ENCODE measurements at places on chromosomes 5 and 9.

DNA sequence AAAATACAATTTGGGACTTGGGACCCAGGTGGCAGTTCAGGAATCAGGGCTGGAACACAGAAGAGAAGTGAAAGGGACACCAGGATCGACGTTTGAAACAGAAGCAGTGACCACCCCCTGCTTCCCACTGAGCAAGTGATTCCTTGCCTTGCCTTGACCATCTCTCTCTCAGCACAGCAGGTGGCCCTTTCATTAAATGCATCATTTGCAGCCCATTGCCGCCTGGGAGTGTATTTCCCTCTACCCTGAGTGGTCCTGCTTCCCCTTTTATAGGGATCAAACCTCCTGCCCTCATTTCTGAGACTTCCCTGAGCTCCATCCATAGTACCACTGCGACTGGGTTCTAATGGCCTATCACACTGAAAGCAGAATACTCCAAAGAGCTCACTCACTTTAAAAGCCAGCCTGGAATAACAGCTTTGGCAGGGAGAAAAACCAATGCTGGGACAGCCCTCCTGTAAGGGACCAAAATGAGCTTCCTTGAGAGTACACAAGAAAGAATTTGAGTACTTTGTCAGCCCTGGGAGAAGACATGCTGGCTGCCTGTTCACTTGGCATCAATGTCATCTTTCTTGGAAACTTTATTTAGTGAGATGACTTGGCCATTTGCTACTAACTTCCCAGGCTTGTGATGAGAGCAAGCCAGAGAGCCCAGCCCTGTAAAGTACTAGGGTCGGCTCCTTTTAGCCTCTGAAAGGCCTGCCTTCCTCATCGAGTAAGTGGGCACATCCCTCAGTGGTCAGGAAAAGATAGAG, 149.7 kb downstream of the SLIT3 start:
- no peak for DNase-seq

DNA sequence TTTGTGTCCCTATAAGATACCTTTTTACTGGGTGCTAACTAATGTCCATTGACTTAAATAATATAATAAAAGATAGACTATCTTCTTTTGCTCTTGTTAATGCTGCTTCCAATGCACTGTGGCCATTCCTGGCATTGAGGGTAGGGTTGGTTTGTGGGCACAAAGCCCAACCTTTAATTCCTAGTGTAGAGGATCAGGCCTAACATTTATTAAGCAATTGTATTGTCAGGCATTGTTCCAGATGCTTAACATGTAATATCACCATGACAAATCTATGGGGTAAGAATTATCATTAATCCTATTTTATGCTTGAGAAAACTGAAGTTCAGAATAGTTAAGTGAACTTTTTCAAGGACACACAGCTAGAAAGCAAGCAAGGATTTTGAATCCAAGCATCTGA, 60.4 kb upstream of the GPBP1 start:
- no peak for DNase-seq

GRCh38 chr5:135565725-135566421, 12.9 kb downstream of the CXCL14 start:
- peak; percentile 36 for DNase-seq

GRCh38 chr5:158922816-158923215, 176.9 kb downstream of the EBF1 start:
- no peak for DNase-seq

DNA sequence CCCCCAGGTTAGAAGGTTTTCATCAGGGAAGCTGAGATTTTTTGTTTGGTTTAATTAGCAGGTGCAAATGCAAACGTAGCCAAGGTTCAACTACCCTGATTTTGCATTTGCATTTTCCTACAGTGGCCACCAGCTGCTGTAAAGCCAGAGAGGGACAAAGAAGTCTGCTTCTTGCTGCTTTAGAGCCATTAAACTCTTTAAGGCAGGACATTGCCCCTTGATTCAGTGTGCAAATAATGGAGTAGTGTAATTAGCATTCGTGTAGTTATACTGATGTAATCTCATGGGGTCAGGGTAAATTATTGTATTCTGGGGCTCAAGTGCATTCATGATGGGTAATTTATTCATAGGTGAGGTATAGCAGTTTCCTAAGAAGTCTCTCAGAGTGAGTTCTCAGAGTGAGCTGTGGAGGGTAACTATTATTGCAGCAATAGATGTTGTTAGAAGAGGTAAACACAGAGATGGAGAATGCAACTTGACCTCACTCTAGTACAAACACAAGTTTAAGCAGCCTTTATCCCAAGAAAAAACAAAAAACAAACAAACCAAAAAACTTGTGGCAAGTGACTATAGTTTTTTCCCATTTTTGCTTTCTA, 526.5 kb downstream of the KIF4B start:
- DNase-seq = no peak

GRCh38 chr9:37988041-37988440, 81.0 kb downstream of the SHB start:
- DNase-seq = no peak

DNA sequence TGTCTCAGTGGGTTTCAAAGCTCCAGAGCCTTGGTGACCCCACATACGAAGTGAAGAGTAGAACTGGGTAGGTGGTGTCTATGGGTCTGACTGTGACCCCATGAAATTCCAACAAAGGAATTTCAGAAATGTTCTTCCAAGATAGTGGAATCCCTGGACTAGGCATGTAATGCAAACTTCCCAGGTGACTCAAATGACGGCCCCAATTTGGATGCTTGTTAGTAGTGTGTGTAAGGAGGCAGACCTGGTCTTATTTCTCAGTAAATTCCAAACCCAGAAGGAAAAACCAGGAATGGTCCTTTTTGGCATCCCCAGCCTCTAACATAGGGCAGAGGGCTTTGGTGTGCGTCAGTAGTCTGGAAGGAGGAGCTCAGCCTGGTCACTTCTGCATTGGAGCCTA, 43.6 kb upstream of the ABCA1 start:
- no peak for DNase-seq

GRCh38 chr9:135090547-135090946, 3.1 kb downstream of the OLFM1 start:
- no peak for DNase-seq

DNA sequence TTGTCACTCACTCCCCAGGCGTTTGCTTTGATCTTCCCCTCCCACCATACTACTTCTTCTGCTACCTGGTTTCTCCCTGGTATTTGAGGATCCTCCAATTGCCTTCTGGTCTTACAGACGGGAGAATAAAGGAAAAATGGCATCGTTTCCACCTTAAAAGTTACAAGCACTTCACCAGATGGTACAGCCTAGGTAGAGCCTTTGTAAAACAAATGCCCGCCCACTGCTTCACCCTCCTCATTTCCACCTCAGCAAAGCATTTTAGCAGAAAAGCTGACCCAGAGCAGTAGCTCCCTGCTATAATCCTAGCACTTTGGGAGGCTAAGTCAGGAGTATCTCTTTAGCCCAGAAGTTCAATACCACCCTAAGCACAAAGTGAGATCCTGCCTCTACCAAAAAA, 5.1 kb upstream of the ANXA2R start:
- no peak for DNase-seq

- no peak for DNase-seq
These were observed 31.1 kb upstream of the IQGAP2 start for GRCh38 chr5:76371960-76372322.

- DNase-seq = no peak
These were observed 977 bp upstream of the PAM start for GRCh38 chr5:102753889-102754766.

GRCh38 chr5:107402434-107403227, 268.1 kb downstream of the EFNA5 start:
- DNase-seq = no peak

DNA sequence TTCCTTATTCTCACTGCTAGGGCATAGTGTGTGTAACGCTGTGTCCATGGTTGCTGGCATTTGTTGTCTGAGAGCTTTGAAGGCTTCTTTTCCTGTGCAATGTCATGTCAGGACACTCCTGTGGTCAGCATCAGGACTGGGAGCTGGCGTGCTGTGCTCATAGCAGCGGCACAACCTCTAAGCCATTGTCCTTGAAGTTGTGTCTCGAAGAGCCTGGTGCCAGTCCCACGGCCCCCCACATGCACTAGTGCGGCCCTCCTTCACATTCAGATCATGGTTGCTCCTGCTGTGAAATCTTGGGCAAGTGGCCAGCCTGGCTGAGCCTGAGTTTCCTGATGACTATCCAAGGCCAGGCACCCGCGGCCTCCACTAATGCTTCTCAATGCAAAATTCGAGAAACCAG, 32.4 kb downstream of the PDZD2 start:
- DNase-seq = no peak

GRCh38 chr9:78669591-78669990, 372.7 kb downstream of the PSAT1 start:
- DNase-seq = no peak

DNA sequence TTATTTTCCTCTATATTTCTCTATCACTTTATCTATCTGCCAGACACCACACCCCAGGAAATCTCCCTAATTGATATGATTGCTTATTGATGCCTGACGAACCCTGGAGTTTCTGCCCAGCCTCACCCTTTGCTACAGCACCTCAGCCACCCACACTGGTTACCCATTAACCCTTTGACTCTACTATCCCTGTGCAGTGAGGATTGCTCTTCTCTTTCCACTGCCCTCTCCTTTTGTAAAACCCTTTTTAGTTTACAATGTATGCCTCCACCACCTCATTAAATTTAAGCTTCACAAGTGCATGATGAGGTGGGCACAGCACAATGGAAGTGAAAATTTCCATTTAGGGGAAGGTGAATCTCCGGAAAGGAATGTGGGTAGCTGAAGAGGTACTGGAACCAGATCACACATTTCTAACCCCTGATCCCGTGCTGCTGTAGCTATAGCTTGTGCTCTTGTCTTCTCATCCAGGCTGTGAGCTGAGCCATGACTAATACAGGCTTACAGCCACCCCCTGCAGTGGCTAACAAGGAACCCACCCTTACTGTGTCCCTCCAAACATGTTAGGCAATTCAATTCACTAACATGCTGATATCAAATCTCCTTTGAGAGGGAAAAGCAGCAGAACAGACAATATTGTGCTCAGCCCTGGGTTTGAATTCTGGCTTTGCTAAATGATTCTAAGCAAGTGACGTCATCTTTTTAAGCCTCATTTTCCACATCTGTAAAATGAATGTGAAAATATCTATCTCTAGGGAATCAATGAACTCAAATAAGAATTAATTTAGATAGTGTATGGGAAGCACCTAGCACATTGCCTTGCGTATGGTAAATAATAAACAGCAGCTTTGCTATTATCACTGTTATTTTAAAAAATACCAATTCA, 186.9 kb upstream of the TRIM32 start:
- no peak for DNase-seq

GRCh38 chr5:143306040-143306439, 97.4 kb downstream of the NR3C1 start:
- no peak for DNase-seq

GRCh38 chr5:176772271-176773210, 37.8 kb upstream of the UNC5A start:
- no peak for DNase-seq

DNA sequence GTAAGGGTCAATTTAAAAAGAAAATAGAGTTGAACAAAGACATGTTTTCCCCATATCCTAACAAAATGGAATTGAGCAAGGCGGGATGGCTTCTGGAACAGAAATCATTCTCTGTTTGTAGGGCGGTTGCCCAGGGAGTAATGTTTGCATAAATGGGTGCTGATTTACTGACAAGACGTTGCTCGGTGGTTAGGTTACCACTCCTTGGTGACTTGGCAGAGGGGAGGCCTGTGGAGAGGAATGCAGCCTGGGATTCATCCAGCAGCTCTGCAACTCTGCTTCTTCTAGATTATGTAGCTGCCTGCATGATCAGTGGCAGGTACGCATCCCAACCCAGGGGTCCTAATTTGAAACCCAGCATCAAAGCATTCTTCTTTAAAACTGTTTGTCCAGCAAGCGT, 200.2 kb downstream of the CFAP90 start:
- DNase-seq = no peak

GRCh38 chr5:150057996-150058395, 28.4 kb downstream of the CSF1R start:
- no peak for DNase-seq

DNA sequence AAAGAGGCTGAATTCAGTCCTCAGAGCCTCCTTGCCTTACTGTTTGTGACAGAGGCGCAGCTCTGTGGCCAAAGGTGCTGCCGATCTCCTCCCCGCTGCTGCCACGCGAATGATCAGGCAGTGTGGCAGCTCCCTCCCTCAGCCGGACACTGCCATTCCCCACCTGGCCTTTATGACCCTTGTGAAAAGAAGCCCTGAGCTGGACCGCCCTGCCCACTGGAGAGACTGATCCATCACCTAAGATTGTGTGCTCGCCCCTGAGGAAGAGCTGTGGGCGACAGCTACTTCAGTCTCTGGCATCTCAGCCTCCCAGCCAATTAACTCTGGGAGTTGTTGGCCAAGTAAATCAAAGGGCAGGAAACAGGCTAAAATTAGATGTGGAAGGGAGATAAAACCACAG, 90.9 kb downstream of the CARTPT start:
- no peak for DNase-seq

DNA sequence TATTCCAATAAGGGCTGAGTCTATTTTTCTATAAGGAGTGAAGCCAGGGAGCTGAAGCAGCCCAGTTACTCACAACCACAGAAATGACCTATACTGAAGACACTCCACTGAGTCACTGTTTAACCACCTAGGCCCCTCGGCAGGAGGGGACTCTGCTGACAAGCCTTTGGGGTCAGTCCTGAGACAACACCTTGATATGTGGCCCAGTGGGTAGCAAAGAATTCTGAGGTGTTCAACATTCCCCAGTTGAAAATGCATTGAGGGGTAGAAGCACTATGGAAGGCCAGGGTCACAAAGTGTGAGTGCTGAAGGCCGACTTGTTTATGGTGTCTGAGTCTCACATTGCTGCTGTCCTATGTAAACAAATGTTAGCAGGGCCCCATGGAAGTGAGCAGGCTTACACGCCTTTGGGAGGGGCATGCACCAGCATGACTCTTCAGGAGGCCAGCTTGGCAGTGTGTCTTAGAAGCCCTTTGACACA, 112.6 kb upstream of the NFIL3 start:
- DNase-seq = no peak

DNA sequence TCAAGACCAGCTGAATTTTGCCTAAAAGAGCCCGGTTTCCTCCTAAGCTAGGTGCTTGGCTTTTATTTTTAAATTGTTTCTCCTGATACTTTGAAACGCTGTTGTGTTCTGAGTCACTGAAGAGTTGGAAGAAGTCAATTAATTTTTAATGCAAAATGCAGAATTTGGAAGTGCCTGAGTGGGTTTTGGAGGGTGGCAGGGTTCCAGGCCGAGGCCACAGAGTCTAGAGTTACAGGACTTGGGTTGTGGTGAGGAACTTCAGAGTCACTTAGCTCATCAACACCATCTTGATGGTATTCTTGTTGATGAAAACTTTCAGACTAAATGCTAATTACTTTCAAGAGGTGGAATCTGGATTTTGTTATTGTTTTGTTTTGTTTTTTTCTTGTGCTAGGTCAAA, 130.6 kb downstream of the PDZD2 start:
- no peak for DNase-seq

- no peak for DNase-seq
These were observed 4.3 kb downstream of the SPATA24 start for GRCh38 chr5:139399501-139400121.
